NCI-H226 (cell line): ENCODE measurements at places on chromosomes 5 and 9.
A peak's percentile ranks its signal among the peaks of the same experiment; 100 is the strongest.

- peak; percentile 3 for DNase-seq
Measured at GRCh38 chr5:115930630-115931337, 31.5 kb upstream of the LVRN start.

GRCh38 chr5:83145882-83146331, 68.6 kb downstream of the XRCC4 start:
- no peak for DNase-seq

DNA sequence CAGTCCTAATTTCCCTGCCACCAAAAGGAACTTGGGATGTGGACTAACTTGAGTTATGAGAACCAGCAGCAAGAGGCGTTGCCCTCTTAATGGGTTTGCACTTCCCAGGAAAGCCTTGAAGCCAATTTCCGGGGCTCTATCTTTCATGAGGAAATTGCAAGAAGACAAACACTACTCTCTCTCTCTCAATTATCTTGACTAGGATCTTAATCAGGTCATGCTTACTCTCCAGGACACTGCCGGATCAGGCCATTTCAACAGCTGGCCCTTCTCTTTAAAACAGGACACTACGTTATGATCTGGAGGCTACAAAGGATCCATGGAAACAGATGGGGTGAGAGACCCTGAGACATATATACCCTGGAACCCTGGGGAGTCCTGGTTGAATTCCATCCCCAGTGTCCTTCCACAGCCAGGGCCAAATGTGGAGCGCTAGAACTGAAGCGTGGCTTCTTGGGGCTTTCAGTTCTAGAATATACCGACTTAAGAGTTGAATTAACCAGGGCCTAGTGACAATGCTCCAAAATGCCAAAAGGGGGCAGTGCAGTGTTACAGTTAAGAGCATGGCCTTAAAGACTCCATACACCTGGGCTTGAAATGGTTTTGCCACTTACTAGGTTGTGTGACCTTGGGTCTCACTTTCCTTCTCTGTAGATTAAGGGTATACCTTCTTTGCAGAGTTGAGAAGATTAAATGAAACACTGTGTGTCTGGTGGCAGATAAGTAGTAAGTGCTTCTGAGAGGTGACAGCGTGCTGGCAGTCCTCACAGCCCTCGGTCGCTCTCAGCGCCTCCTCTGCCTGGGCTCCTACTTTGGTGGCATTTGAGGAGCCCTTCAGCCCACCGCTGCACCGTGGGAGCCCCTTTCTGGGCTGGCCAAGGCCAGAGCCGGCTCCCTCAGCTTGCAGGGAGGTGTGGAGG, 21.1 kb downstream of the FAM219A start:
- peak; percentile 12 for DNase-seq

DNA sequence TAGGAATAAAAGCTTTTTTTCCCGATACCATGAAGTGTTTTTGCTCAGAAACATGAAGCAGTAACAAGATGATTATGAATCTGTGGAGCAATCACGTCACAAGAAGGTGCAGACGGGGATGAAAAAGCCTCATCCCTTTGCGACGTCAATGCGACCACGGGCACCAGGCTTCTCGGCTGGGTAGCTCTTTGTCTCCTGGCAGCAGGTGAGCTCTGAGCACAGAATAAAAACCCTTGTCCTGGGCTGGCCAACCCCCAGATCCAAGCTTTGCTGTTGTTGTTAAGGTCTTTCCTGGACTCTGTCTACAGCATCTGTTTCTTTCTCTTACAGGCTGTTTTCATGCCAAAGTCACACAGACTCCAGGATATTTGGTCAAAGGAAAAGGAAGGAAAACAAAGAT, 113.8 kb downstream of the ANKRD18B start:
- no peak for DNase-seq

GRCh38 chr5:92553326-92553725, 1027.7 kb downstream of the NR2F1-AS1 start:
- no peak for DNase-seq

GRCh38 chr9:1427875-1428274, 377.7 kb downstream of the DMRT2 start:
- no peak for DNase-seq

- DNase-seq, result peak; percentile 49
Measured at GRCh38 chr5:167049043-167049663, 1242.3 kb upstream of the WWC1 start.

- peak; percentile 83 for DNase-seq
Measured at GRCh38 chr9:106717686-106718085, 145.3 kb upstream of the ZNF462 start.

GRCh38 chr9:12935714-12936113, 160.9 kb downstream of the LURAP1L start:
- peak; percentile 77 for DNase-seq

DNA sequence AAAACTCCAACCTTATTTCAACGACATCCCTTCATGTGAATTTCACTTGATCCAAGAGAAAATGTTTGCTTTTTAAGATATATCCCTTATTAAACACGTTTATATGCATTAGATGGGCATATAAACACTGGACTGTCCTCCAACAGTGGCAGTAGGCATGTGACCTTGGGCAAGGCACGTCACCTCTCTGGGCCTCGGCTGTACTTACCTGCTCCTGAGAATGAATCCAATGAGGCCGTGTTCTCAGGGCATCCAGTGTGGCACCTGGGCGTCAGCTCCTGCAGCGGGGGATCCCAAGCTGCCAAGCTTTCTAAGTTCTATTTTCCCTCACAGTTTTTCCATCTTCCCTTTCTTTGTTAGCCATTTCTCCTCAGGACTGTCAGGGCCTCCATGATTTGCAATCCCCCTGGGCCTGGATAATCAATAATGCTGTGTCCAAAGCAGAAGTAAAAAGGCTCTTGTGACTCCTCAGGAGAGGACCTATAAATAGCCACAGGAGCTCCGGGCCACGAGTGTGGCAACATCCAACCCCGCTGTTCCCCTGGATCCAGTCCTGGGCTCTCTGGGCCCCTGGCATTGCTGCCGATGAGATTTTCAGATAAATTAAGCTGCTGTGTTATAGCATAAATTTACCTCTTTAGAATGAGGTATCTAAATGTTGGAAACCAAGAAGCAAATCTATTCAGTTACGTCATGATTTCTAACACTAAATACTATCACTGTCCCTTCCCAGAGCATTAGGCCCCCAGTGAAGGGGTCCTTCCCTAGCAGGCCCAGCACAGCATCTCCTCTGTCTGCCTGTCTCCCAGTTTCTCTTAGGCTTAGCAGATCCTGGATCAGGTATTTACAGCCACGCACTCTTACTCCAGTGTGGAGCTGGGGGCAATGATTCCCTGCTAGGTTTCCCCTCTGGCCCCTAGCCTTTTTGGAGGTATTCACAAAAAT, 76.8 kb downstream of the PTPN3 start:
- no peak for DNase-seq

- peak; percentile 54 for DNase-seq
Measured at GRCh38 chr9:130172161-130172857, at the start of gene NCS1. NCS1 (plus strand) TSS chr9:130172404; CDS start chr9:130172664, 260 bp downstream.

DNA sequence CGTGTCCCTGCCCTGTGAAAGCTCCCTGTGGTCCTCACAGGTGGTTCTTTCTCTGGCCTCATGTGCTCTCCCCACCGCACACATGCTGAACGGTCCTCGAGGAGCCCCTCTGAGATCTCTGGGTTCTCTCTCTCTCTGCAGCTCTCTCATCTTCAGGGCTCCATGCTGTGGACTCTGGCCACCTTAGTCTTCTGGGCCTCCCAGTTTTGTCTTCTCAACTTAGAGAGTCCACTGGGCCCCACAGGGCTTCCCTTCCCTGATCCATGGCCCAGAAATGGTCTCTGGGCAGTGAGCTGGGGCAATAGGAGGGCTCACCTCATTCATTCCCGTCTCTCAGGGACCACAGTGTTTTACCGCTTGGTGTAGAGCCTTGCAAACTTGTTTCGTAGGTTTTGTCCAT, 26.4 kb downstream of the FGD3 start:
- DNase-seq, result no peak

GRCh38 chr9:15390201-15390600, 32.5 kb upstream of the SNAPC3 start:
- no peak for DNase-seq

GRCh38 chr5:120240706-120241105, 223.4 kb upstream of the PRR16 start:
- no peak for DNase-seq

DNA sequence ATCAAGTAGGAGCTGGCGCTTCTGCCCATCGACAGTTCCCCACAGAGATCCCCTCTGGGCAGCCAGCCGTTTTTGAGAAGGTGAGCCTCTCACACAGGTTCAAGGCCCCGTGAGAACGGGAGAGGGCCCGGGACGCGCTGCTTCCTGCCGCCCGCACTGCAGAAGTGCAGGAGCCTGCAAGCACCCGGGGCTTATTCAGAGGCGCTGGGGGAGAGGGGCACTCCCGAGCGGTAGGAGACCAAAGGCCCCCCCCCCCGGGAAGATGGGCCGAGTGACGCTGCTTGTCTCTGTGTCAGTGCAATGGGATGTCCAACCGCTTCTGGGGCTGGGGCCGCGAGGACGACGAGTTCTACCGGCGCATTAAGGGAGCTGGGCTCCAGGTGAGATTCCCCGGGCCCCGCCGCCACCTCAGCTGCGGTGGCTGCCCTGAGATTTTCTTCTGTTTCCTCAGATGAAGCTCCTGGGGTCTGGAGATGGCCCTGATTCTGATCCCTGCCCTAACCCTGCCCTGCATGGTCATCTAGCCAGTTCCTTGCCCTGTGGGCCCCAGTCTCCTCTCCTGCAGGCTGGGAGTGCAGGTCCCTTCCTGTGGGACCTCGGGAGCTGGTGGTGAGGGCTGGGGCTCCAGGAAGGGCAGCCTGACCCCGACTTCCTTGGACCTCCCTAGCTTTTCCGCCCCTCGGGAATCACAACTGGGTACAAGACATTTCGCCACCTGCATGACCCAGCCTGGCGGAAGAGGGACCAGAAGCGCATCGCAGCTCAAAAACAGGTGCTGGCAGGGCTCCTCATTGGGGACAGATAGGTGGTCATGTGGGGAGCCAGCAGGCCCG, 8.5 kb downstream of the B4GALT7 start:
- DNase-seq, result no peak

- DNase-seq, result no peak
Measured at GRCh38 chr5:8396756-8397155, 527.8 kb downstream of the MTRR start.

DNA sequence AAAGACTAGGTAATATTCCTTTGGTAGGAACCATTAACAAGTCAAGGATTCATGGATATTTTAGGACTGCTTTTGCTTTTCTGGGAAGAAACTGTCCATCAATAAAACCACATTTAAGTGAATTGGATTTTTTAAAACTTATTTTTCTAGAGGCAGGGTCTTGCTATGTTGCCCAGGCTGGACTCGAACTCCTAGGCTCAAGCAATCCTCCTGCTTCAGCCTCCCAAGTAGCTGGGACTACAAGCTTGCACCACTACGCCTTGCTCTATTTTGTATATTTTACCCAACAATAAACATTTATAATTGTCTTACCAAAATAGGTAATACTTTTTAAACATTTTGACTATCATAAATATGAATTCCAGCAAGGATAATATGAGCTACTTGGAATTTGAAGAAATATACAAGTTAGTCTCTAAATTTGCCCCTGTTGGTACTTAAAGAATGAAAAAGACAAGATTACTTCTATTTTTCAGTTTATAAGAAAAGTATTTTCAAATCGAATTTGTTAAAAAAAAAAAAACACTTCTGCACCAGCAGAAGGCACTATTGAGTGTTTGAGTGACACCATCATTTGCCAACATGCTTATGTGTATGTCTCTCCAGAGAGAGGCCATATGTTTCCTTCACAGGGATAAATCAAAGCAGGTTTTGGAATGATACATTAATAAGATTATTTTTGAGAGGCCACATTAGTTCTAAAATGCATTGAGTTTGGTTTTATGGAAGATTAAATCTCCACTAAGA, 60.0 kb upstream of the CARTPT start:
- no peak for DNase-seq

DNA sequence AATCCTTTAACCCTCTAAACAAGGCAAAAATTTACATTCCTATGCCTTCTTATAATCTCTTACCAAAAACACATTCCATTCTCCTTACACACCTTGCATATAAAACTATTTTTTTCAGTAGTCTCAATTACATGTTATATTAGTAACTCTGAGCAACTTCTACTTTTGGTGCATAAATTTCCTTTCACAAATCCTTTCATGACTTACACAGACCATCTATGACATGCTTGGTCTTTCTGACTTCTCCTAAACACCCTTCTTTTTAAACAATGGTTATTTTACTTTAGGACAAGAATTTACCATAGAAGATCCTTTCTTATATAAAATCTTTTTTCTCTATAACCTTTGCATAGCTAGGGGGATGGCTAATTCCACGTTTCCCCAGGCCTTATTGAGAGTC, 208.0 kb upstream of the ARRDC3 start:
- peak; percentile 9 for DNase-seq

- no peak for DNase-seq
Measured at GRCh38 chr9:113570106-113570505, 106.6 kb downstream of the RGS3 start.

DNA sequence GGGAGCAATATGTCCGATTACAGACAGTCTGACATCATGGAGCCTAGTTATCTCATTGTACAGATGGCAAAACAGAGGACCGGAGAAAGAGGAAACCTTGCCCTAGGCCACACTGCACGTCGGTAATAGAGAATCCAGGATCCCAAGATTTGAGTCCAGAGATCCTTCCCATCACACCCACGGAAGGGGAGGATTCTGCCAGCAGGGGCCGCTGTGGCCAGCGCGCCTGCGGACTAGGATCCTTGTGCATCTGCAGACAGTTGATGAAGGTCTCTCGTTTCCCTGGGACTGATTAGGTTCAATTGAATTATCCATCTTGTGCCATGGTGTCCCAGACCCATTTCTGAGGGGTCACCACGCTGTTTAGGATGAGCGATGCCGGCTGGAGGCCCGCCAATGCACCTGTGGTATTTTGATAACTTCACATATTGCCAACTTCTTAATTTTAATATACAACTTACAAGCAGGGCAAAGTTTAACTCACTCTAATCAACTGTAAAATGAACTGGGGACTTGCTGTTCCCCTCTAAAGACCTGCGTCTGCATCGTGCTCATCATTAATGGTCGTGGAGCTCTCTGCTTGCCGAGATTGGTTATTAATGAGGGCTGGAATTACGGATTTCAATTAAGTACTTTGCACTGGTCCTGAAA, 592.7 kb upstream of the BRINP1 start:
- peak; percentile 21 for DNase-seq

DNA sequence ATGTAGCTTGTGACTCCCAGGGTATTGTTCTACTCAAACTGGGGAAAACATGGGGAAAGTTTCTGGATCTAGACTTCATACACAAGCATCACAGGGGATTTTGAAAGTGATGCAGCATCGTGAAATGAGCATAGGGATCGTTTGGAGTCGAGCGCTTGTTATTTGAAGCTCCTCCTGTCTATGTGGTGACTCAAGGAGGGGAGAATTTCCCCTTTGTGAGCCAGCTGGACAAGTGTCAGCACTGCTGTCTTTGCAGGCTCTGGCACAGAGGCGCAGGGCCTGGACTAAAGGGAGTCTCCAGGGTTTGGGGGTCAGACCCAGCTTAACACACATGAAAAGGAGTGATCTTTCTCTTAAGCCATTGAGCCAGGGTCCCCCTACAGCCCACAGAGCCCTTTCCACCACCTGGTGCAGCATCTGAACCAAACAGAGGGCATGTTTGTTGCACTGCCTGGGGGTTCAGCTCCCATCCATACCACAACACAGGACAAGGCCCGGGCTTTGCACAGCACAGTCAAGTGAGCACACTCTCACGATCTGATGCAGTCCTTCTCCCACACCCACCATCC, 51.0 kb downstream of the IRF1 start:
- DNase-seq, result no peak

GRCh38 chr5:91311168-91311696, 71.9 kb downstream of the ARRDC3 start:
- no peak for DNase-seq

GRCh38 chr5:68189171-68189570, 26.4 kb upstream of the PIK3R1 start:
- DNase-seq, result no peak
